Occipital lobe (tissue), 3 donors: ENCODE measurements at places on chromosomes 6 and 20. TPM values are rescaled to one million over a fixed set of nuclear protein-coding genes. Genes with fewer than 3 reads are reported as not detected.

- DNase-seq, result no peak
These were observed 129.7 kb upstream of the FAM83B start for GRCh38 chr6:54716877-54717276.

DNA sequence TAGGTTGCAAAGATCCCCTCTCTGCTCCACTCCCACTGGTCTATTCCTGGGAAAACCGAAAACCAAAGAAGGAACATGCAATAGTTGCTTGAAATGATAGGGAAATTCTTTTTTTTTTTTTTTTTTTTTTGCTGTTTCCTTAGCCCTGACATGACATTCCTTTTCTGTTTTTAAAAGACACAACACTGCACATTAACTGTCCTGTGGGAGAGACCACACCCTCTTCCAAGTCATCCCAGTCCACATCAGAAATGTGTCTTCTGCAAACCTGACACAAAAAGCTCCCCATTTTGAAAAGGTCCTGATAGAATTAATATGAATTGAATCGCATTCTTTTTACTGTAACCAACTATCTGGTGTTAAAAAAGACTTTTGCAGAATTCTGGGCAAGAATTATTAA lies 43.4 kb upstream of the RIPOR2 start:
- no peak for DNase-seq

GRCh38 chr6:157723376-157723775 lies 99.7 kb upstream of the SNX9 start:
- DNase-seq, result no peak

DNA sequence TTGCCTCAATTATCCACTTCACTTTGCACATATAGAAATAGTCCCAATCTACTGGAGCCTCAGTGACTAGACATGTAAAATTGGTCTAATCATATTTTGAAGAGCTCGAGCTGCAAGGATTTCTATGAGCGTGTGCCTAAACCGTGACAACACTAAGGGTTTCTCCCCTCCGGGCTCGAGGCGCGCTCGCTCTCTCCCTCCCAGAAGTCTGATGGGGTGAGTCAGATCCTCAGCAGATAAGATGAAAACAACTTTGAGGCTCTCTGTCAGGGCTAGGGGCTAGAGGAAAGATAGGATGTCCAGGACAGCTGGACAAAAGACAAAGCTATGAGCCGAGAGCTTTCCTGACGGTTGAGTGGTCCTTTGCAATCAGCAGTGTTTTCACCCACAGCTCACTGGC lies 16.8 kb downstream of the GNAS-AS1 start:
- no peak for DNase-seq

- no peak for DNase-seq
These were observed at the start of gene ENPP3 for GRCh38 chr6:131636880-131637792. ENPP3 (plus strand) TSS chr6:131637302; CDS start chr6:131637385, 83 bp downstream.

- no peak for DNase-seq
These were observed 14.2 kb downstream of the GFRA4 start for GRCh38 chr20:3648951-3649350.

- no peak for DNase-seq
These were observed 263.9 kb upstream of the JARID2 start for GRCh38 chr6:14981960-14982359.

DNA sequence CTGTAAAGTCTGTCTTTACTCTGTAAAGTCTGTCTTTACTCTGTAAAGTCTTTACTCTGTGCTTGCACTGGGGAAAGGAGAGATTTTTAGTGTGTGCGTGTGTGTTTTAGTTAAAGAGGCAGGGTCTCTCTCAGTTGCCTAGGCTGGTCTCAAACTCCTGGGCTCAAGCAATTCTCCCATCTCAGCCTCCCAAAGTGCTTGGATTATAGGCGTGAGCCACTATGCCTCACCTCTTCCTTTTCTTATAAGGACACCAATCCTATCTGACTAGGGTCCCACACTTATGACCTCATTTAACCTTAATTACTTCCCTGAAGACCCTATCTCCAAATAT lies 93.8 kb downstream of the JPH2 start:
- DNase-seq, result no peak

GRCh38 chr20:24934101-24934661 lies 14.9 kb upstream of the CST7 start:
- DNase-seq, result no peak

- DNase-seq, result no peak
These were observed 75.7 kb upstream of the FOXP4 start for GRCh38 chr6:41470331-41471063.

Gene DYNLRB1
- 33.5 TPM for total RNA-seq

Gene SYCP2
- 4.1 TPM for total RNA-seq

Gene TRIM15
- not detected for total RNA-seq

Gene HDGFL1
- not detected for total RNA-seq

Gene SIRPB2
- 0.62 TPM for total RNA-seq

Gene C20orf96
- total RNA-seq, result 3.3 TPM

Gene LHFPL5
- total RNA-seq, result 1.1 TPM
